Activated naive CD4-positive, alpha-beta T cell treated with anti-CD3 and anti-CD28 coated beads, Interleukin-2, amount 50 U/mL, for 72 hours (primary cell): ENCODE measurements at places on chromosomes 2 and 18.

DNA sequence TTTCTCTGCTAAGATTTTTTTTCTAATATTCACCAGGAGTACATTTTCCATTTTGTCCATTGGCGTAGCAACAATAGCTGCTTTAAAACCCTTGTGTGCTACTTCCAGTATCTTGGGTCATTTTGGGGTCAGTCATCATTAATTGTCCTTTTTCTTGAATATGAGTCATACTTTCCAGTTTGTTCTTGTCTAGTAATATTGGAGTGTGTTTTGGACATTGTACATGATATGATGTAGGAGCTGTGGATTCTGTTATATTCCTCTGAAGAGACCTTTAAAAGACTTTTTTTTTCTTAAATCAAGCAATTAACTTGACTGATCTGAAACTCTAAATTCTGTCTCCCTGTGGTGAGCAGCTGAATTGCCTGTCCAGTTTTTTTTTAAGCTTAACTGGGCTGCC lies 40.8 kb downstream of the AGPS start:
- DNase-seq, result no peak

DNA sequence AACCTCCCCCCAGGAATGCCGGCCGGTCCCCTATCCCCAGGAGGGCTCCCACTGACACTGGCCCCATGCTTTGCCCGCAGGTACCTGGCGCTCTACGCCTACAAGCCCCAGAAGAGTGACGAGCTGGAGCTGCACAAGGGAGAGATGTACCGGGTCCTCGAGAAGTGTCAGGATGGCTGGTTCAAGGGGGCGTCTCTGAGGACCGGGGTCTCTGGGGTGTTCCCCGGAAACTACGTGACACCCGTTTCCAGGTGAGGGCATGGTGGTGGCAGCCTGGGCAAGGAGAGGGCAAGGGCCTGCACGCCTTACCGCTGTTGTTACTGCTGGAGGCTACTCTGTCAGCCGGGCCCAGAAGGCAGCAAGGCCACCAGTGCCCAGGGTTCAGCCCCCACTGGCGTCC lies 181.3 kb downstream of the SEPTIN10 start:
- DNase-seq, result no peak

GRCh38 chr2:6224267-6224666 lies 532.1 kb downstream of the SOX11 start:
- DNase-seq, result no peak

- no peak for DNase-seq
Measured at GRCh38 chr18:32910694-32911296, 138.0 kb upstream of the KLHL14 start.

DNA sequence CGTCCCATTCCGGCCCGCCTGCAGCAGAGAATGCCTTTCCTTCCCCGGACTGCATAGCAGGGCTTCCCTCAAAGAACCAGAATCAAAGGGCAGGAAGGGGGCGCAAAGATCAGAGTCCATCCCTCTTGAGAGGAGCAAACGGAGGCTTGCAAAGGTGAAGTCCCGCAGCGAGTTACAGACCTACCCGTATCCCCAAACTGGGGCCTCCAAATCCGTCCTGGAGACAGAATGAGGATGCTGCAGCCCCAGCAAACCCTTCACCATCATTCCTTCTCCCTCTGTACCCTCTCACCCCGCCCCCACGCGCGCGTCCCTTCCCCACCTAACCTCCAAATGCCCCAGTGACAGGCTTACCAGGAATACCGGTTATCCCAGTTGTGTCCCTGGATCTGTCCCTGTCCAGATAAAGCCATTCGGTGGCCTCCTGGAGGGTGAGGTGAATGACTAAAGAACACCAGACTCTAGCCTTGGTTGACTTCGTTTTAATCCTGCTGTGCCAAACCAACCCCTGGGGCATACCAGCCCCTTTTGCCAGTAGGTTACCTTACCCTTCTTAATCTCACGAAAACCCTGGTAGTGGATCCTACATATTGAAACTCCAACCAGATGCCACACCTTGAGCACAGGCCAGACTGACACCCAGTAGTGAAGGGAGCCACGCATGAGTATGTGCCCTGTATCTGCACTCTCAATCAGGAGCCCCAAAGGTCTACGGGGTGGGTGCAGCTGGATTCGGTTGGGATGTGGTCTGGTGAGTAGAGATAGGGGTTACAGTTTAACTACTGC lies 961 bp upstream of the SLC40A1 start:
- DNase-seq, result no peak

- DNase-seq, result no peak
Measured at GRCh38 chr2:18432999-18433398, 127.5 kb downstream of the RDH14 start.

DNA sequence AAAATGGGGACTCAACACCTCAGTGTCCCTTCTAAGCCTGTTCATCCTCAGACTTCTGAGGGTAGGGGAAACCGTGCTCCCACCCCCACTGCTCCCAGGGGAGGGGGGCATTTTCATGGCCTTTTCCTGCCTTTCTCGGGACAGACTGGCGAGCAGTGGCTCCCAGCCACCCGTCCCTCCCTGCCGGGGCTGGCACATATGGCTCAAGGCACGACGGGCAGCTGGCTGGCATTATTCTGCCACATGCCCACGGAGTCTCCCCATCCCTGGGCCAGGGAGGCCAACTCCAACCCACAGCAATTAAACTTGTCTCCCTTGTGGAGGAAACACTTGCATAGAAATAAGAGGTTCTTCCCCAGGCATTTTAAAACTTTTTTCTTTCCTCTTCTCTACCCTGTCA lies 148.5 kb upstream of the CBLN2 start:
- no peak for DNase-seq

- DNase-seq, result no peak
Measured at GRCh38 chr2:120780402-120780801, 44.7 kb downstream of the GLI2 start.

- no peak for DNase-seq
Measured at GRCh38 chr2:27074738-27075565, 3.5 kb upstream of the EMILIN1 start.

DNA sequence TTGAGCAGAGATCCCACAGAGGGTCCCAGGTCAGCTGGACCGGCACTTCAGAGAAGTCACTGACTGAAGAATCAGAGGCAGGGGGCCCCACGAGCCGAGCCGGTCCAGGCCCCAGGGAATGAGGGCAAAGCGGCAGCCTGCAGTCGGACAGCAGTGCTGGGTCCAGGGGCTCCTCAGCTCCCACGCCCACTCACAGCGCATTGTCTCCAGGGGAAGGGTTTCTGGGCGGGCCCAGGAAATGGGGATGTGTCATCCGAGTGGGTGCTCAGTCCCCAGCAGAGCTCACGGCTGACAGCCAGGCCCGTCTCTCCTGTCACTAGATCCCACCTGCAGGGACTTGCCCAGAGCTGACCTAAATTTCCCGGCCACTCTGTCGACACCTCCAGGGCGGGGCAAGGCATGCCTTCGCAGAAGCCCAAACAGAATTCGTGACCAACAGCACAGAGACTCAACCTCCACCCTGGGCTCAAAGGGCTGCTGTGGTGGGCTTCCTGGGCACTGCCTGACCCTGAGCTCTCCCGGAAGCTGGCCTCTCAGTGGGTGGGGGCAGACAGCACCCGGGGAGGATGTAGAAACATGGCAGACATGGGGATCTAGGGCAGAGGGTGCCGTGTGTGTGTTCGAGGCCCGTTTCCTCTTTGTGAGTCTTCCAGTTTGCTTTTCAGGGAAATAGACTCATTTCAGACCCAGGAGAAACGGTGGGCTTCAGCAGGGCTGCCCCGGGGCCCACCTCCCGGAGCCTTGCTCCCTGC lies 42.1 kb upstream of the TAF1B start:
- DNase-seq, result no peak
